ENCODE measurements at places on chromosomes 1 and 21.
A peak's percentile ranks its signal among the peaks of the same experiment; 100 is the strongest.

DNA sequence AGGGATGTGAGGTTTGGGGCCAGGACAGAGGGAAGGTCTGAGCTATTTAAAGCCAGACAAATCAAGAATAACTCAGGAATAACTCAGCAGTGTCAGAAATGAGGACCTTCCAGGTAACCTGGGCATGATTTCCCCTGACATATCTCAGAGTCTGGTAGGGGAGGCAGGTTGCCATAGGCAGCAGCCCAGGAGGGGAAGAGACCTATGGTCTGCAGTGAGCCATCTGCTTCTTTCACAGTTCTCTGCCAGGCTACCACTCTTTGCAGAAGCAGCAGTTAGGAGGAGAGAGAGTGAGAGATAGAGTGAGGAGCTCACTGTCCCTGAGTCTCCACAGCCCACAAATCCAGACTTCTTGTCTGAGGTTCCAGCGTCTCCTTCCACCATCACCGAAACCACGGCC is 6.3 kb upstream of the VSIG8 start:
- DNase-seq, result no peak

GRCh38 chr1:167826127-167826526 is 87.8 kb downstream of the ADCY10 start:
- DNase-seq, result no peak

DNA sequence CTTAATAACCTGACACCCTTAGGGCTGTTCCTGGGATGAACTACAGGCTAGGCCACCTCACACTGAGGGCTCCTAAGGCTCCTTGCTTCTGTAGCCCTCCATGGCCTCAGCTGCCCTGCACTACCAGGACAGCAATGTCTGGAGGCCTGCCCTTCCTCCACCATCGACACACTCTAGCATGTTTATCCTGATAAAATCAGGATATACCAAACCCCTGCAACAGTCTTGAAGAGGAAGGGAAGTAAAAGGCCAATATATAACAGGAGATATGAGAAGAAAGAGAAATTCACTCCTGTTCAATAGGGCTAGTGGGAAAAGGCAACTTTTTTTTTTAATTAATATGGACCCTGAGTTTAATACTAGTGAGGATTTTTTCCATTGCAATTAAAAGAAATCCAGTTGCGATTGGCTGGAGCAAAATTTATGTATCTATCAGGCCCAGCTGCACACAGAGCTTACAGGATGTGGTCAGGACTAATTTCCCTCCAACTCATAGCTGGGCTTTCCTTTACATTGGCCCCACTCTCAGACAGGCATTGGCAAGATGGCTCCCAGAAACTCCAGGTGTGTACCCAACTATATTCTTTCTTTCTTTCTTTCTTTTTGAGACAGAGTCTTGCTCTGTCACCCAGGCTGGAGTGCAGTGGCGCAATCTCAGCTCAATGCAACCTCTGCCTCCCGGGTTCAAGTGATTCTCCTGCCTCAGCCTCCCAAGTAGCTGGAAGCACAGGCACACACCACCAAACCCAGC is 13.5 kb upstream of the ATP2B4 start:
- no peak for DNase-seq

- no peak for DNase-seq
Observed at GRCh38 chr1:5850503-5850902, 141.7 kb downstream of the NPHP4 start.

DNA sequence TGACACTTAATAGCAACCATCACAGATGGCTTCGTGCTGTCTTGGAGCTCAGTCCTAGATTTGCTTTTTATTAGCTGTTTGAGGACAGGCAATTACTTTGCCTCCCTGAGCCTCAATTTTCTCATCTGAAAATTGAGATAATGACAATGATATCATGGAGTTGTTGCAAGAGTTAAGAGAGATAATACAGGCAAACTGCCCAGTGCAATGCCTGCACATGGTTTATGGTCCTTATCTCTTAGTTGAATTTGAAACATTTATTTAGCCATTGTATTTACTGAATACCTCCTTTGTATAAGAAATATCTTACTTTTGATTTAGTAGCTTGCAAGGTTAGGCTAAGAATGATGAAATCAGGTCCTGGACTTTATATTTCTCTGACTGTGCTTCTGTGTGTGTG is 17.7 kb downstream of the KCNA2 start:
- DNase-seq, result no peak

GRCh38 chr1:57638239-57638638 is 214.4 kb upstream of the DAB1 start:
- DNase-seq, result no peak

DNA sequence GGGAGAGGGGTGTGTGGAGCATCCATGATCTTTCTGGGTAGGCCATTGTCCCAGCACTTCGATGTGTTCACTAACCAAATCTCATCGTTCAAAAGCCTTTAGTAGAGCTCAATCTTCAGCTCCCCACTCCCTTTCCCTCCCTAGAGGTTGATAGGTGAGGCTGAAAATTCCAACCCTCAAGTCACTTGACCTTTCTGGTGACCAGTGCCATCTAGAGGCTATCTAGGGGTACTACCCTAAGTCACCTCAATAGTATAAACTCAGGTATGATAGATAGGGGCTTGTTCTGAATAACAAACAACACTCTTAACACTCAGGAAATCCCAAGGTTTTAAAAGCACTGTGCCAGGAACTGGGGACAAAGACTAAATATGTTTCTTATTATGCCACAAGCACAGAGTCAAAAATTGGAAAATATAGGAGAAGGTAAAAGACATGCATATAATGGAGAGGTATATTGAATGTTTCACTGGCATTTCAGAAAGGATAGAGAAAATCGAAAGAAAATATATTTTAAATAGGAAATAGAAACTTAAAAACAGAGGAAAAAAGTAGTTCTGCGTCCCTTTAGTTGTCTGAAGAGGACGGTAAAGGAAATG is 42.9 kb upstream of the CD53 start:
- DNase-seq, result peak; percentile 7

GRCh38 chr1:215889871-215890270 is 322.8 kb downstream of the KCTD3 start:
- DNase-seq, result no peak

DNA sequence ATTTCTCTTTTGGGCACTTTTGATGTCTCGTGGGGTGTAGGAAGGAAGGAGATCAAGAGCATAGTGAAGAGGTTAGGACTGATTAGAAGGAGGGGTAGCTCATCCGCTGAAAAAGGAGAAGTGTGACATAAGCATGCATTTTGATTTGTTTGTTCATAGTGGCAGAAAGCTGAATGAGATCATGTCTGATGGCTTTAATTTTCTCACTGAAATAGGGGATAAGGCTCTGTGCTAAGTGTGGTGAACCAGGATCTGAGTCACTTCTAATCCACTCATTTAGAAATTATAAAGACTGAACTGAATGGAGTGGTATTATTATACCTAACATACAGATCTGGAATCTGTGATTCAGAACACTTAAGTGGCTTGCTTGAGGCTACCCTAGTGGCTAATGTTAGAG is 344.5 kb downstream of the PDE4B start:
- peak; percentile 25 for DNase-seq

GRCh38 chr1:68495968-68496679 is 758 bp downstream of the DEPDC1 start:
- DNase-seq, result no peak

- no peak for DNase-seq
Observed at GRCh38 chr1:81186261-81186660, 614.5 kb upstream of the ADGRL2 start.

- DNase-seq, result peak; percentile 69
Observed at GRCh38 chr1:184755226-184756065, 788 bp upstream of the EDEM3 start.

GRCh38 chr1:63773815-63774616 is at the start of gene ROR1:
Gene ROR1 (plus strand): TSS chr1:63774017.
- DNase-seq, result peak; percentile 44

GRCh38 chr1:53651356-53651755 is 87.6 kb downstream of the GLIS1 start:
- no peak for DNase-seq

- DNase-seq, result no peak
Observed at GRCh38 chr1:165900576-165901380, 73.4 kb downstream of the UCK2 start.

DNA sequence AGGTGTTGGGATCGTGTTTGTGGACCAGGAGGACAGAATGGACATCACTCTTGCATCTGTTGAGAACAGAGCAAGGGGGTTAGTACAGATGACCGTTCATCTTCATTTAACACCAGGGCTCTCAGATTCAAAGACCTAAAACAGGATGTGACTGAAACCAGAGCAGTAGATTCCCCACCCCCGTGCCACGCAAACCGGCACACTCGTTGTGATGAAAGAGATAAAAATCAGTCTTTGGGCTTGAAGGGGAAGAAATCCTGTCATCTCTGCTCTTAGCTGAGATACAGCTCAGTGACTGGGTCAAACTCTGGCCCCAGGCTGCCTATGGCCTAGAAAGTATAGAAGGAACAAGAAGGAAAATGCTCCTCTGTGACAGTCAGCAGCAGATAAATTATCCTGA is 146.2 kb upstream of the KRTAP19-8 start:
- peak; percentile 72 for DNase-seq
